CD4-positive, alpha-beta T cell treated with Interleukin-21 for 1 hour (primary cell): ENCODE measurements at places on chromosomes 1 and 21.

DNA sequence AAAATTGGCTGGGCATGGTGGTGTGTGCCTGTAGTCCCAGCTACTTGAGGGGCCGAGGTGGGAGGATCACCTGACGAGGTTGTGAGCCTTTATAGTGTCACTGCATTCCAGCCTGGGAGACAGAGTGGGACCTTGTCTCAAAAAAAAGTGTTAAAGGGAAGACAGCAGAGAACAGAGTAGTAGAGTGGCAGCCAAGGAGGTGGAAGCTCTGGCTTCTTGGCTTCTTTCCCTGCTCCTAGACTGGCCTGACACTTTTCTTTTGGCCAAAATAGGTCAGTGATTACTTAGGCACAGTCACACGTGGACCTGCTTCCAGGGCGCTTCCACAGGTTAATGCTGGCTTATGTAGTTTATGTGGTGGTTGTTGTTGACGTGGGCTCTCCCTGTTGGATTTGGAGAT lies 3.2 kb downstream of the DIP2A start:
- no peak for DNase-seq

- DNase-seq: no peak
Observed at GRCh38 chr21:32597205-32597604, 11.9 kb upstream of the TCP10L start.

DNA sequence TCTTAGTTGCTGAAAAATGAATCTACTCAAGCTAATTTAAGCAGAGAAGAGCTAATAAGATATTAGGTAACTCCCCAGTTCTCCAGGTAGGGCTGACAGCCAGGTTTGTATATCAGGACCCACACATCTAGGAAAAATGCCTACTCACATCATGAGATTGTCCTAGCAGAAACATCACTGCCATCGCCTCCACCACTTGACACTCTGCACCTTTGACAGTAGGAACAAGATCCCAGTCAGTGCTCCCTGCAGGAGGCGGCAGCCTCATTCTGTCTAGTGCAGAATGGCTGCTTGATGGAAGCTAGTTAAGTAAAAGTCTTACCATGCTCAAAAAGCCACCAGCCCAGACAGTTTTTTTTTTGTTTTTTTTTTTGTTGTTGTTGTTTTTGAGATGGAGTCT lies 31.6 kb upstream of the USP1 start:
- DNase-seq: no peak

DNA sequence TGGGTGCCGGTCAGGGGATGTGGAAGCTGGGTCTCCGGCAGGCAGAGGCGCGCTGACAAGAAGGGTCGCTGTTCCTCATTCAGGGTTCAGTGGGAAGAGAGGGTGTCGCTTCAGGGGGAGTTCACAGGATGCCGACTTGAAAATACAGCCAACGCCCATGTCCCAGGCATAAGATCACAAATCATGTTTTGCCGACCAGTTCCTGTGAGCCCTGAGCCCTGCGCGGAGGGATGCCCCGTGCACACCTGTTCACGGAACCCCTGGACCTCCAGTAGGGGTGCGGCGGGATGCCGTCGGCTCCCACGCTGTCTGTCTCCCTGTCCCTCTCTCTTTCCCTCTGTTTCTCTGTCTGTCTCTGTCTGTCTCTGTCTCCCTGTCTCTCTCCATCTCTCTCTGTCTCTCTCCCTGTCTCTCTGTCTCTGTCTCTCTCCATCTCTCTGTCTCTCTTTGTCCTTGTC lies 26.8 kb downstream of the TP73 start:
- no peak for DNase-seq

DNA sequence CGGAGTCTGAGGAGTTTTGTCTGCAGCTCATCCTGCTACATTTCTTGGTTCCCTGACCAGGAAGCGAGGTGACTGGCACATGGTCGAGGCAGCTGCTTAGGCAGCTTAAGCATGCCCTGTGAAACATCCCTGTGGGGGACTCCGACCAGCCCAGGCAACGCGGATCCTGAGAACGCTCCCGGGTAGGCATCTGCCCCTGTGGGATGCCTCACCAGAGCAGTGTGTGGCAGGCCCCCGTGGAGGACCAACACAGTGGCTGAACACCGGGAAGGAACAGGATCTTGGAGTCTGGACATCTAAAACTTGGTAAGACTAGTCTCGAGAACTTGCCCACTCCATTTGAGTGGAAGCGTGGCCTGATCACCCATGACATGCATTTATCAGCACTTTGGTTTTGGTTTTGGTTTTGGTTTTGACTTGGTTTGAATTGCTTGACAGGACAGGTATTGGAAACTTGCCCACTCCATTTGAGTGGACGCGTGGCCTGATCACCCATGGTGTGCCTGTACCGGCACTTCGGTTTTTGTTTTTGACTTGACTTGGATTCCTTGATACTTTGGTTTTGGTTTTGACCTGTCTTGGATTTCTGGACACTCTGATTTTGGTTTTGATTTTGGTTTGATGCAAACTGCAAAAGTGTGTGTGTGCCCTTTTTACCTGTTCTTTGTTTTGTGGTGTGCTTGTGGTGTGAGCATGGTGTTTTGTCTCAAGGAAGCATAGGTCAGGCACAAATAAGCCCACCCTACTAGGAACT lies 12.2 kb upstream of the NEK2 start:
- peak; percentile 35 for DNase-seq
